ENCODE measurements at places on chromosomes 13 and 19. TPM values are rescaled to one million over a fixed set of nuclear protein-coding genes. Genes with fewer than 3 reads are reported as not detected.
A peak's percentile ranks its signal among the peaks of the same experiment; 100 is the strongest.

Gene NAA16
- total RNA-seq: 21.2 TPM

- no peaks in the 10 kb centered on the region for H3K27me3 ChIP-seq
- no peak for DNase-seq
- no peak overlapping the region for H3K4me3 ChIP-seq
- H3K36me3 ChIP-seq: peaks cover 45% of the 10 kb centered on the region
These were observed 73.2 kb upstream of the SLC15A1 start for GRCh38 chr13:98825659-98826058.

DNA sequence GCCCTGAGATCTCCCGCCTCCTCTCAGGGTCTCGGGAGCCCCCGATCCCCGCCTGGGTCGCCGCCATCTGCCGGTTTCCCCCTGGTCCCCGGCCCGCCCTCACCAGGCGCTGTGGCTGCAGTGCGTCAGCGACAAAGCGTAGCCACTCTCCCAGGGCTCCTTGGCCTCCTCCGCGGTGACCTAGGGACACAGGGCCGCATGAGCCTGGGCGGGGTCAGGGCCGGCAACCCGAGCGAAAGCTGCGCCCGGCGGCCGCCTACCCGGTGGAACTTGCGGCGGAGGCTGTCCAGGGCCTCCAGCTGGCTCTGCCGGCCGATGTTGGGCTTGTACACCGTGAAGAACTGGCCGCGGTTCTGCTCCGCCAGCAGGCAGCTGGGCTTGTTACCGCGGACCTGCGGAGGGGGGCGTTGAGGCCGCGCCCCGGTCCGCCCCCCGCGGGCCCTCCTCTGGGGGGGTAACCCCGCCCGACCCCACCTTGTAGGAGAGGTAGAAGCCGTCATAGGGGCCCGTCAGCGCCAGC lies 5.3 kb downstream of the GPX4 start:
- no peak for DNase-seq
- H3K27ac ChIP-seq: no peak overlapping the region
- peaks cover 19% of the 10 kb centered on the region for H3K4me1 ChIP-seq
- H3K27me3 ChIP-seq: no peaks in the 10 kb centered on the region

GRCh38 chr13:113166681-113167080 lies 8.2 kb downstream of the PROZ start:
- peaks cover 13% of the 10 kb centered on the region for H3K27me3 ChIP-seq
- peaks cover 3% of the 10 kb centered on the region for H3K36me3 ChIP-seq

DNA sequence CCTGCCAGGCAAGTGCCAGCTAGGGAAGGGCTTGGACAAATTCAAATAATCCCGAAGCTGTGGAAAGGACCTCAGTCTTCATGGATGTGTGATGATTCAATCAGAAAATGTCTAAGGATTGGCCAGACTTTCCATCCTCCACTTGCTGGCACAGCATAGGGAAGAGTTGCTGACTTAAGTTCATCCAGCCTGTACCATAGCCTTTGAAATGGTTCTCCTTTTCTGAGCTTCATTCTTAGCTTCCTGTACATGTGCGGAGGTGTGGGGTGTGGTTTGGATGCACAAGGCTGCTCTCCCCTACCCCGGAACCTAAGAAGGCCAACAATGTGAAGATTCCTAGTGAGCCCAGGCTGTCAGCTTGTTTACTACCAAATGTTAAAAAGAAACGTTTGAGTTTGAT lies 959 bp upstream of the IGFL3 start:
- no peak overlapping the region for H3K4me3 ChIP-seq
- no peaks in the 10 kb centered on the region for H3K4me1 ChIP-seq
- H3K36me3 ChIP-seq: no peaks in the 10 kb centered on the region

- no peaks in the 10 kb centered on the region for H3K27me3 ChIP-seq
- no peaks in the 10 kb centered on the region for H3K4me1 ChIP-seq
- H3K4me3 ChIP-seq: no peak overlapping the region
- H3K27ac ChIP-seq: no peak overlapping the region
- no peak for DNase-seq
These were observed 42.7 kb upstream of the VSTM2B start for GRCh38 chr19:29482855-29483640.

- no peaks in the 10 kb centered on the region for H3K27me3 ChIP-seq
- H3K27ac ChIP-seq: no peak overlapping the region
- no peak overlapping the region for H3K4me3 ChIP-seq
- no peak for DNase-seq
- no peaks in the 10 kb centered on the region for H3K4me1 ChIP-seq
These were observed 14.7 kb downstream of the DNASE2 start for GRCh38 chr19:12866416-12867119.

Gene KLK15
- total RNA-seq: not detected

- no peaks in the 10 kb centered on the region for H3K4me1 ChIP-seq
- H3K27me3 ChIP-seq: peaks cover 18% of the 10 kb centered on the region
- H3K36me3 ChIP-seq: peaks cover 10% of the 10 kb centered on the region
These were observed 32.9 kb downstream of the TSHZ3 start for GRCh38 chr19:31316201-31316951.

- no peaks in the 10 kb centered on the region for H3K36me3 ChIP-seq
- H3K4me1 ChIP-seq: no peaks in the 10 kb centered on the region
- no peak overlapping the region for H3K4me3 ChIP-seq
- peaks cover 6% of the 10 kb centered on the region for H3K27me3 ChIP-seq
These were observed 89.3 kb upstream of the UQCRFS1 start for GRCh38 chr19:29302002-29302928.

GRCh38 chr19:35461060-35461459 lies 13.0 kb downstream of the FFAR2 start:
- peaks cover 30% of the 10 kb centered on the region for H3K4me1 ChIP-seq
- no peaks in the 10 kb centered on the region for H3K27me3 ChIP-seq
- peak; percentile 59 for DNase-seq
- no peak overlapping the region for H3K4me3 ChIP-seq
- H3K27ac ChIP-seq: no peak overlapping the region

GRCh38 chr13:34941436-34941834 lies 635 bp upstream of the NBEA start:
- DNase-seq: no peak
- peak overlapping the region; percentile 39 for H3K4me3 ChIP-seq
- peaks cover 22% of the 10 kb centered on the region for H3K4me1 ChIP-seq
- no peak overlapping the region for H3K27ac ChIP-seq
- peaks cover 17% of the 10 kb centered on the region for H3K27me3 ChIP-seq

GRCh38 chr19:48469289-48469881 lies at the start of gene CYTH2:
Gene CYTH2, plus strand, starts transcription at chr19:48469369. Its CDS starts 139 bp downstream, at chr19:48469508.
- DNase-seq: peak; percentile 88
- H3K27ac ChIP-seq: peak within 1 kb of the TSS; percentile 93
- H3K36me3 ChIP-seq: peaks cover 38% of the 10 kb centered on the region
- H3K4me1 ChIP-seq: peaks cover 6% of the 10 kb centered on the region
- peak within 1 kb of the TSS; percentile 72 for H3K4me3 ChIP-seq
- no peaks in the 10 kb centered on the region for H3K27me3 ChIP-seq

Gene CLEC11A
- 7.7 TPM for total RNA-seq

DNA sequence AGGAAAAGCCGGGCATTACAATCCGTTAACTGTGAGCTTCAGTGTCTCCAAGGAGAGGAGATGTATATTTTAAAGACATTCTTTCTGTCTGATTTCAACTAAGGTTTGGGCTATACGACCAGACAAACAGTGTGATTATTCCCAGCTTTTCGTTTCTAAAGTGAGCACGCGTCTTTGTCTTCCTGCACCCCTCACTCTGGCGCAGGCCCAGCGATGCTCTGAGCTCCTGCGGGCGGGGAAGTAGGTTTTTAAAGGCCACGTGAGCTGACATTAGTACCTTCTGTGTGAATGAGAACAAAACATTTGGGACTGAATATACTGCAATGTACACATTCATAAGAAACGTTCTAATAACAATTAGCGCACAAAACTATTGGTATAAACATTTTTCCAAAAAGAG lies 15.3 kb upstream of the RANBP3 start:
- no peak for DNase-seq
- no peaks in the 10 kb centered on the region for H3K27me3 ChIP-seq
- H3K27ac ChIP-seq: no peak overlapping the region
- peaks cover 10% of the 10 kb centered on the region for H3K4me1 ChIP-seq
- H3K4me3 ChIP-seq: no peak overlapping the region

- no peaks in the 10 kb centered on the region for H3K36me3 ChIP-seq
- H3K27me3 ChIP-seq: peaks cover 49% of the 10 kb centered on the region
- DNase-seq: no peak
- H3K4me3 ChIP-seq: no peak overlapping the region
- no peak overlapping the region for H3K27ac ChIP-seq
These were observed 134.3 kb upstream of the MYO16 start for GRCh38 chr13:108494991-108495645.

DNA sequence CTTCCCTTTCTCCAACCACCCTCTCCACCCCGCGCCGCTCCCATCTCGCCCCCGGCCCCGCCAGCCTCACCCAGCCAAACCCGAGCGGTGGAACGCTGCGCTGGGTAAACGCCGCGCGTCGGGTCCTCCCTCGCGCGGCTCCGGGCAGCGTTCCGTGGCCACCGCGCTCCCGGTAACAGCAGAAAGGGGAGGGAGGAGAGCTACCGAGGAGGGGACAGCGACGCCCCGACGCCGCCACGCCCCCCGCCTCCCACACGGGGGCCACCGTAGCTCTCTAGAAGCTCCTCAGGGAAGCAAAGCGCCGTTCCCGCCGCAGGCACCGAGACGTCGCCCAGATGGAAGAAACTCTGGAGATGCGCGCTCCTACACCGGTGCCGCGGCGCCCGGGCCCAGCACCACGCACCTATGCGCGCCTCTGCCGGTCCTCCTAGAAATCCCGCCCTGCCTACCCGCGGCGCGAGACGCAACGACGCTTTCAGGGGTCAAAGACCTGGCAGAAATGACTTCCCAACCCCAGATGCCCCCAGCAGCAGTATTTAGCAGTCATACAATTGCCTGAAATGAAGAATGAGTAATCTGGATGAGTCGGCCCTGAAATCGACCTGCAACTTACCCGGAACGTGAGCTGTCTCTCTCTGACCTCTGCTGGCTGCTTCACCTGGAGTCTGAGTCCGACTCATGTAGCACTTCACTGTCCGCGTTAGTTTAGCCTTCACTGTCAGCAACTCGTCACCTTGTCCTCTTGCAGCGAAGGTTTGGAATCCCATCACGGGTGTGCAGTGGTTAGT lies at the start of gene RUBCNL:
Gene RUBCNL, minus strand, starts transcription at position 189 of the 788 bp plus-strand sequence. CDS start 14,777 bp downstream, outside the sequence.
- H3K27ac ChIP-seq: no peak within 1 kb of the TSS
- no peaks in the 10 kb centered on the region for H3K36me3 ChIP-seq
- peak within 1 kb of the TSS; percentile 8 for H3K4me3 ChIP-seq
- peaks cover 6% of the 10 kb centered on the region for H3K4me1 ChIP-seq
- H3K27me3 ChIP-seq: peaks cover 35% of the 10 kb centered on the region

DNA sequence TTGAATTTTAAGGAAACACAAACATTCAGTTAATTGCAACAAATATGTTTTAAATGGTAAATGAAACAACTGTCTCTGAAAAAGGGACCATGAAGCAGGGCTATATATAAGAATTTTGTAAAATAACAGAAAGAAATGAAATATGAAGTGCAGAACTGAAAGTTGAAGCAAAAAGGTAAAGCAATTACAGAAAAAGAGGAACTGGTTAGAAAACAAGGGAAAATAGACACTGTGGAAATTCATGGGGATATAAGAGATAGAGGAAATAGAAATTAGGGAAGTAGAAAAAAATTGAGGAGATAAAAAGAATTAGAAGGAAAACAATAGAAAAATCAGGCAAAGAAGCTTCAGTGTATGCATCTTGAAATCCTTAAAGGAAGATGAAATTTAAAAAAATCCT lies 40.0 kb upstream of the TDRD3 start:
- H3K27me3 ChIP-seq: no peaks in the 10 kb centered on the region
- DNase-seq: no peak
- H3K36me3 ChIP-seq: no peaks in the 10 kb centered on the region
- H3K27ac ChIP-seq: no peak overlapping the region
- no peaks in the 10 kb centered on the region for H3K4me1 ChIP-seq

Gene CBY2
- not detected for total RNA-seq
